ENCODE measurements at places on chromosomes 1 and 21.

GRCh38 chr1:12435639-12436344, 182.2 kb downstream of the DHRS3 start:
- DNase-seq, result peak; percentile 28

DNA sequence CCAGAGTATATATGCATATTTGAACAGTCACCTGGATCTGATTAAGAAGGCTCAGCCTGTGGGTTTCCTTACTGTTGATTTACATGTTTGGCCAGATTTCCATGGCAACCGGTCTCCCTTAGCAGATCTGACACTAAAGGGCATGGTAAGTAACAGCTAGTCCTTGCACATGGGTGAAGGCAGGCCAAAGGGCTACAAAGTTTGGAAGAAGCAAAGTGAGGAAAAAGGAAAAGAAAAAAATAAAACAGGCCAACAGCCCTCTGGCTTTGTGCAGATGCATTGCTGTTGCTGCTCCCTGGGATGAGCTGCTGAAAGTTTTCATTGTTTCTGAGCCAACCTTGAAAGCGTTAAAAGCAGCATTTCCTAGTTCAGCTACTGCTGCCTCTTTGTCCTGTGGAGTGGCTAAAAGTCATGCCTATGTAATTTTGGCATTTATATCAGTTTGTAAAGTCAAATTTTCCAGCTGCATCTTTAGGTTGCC, 176.5 kb upstream of the HOOK1 start:
- DNase-seq, result no peak

GRCh38 chr1:221470000-221470698, 271.7 kb downstream of the DUSP10 start:
- DNase-seq, result no peak

- peak; percentile 22 for DNase-seq
Observed at GRCh38 chr21:32611471-32611997, 643 bp downstream of the CFAP298 start.

DNA sequence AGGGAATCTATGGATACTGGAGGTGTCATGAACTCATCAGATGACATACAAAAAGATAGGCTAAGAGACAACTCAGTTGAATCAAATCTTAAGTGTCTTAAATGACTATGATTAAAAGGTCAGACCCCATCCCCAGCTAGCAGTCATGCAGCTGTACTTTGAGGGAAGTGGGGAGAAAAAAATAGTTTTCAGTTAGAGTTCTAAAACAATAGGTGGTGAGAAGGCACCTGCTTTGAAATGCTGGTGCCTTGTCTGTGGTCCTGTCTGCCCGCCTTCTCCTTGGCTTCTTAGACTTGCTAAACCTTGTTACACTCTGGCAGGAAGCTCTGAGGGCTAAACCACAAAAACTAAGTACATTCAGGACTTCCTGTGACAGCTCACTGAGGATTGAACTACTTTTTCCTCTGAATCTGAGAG, 15.3 kb downstream of the CD2 start:
- peak; percentile 46 for DNase-seq

DNA sequence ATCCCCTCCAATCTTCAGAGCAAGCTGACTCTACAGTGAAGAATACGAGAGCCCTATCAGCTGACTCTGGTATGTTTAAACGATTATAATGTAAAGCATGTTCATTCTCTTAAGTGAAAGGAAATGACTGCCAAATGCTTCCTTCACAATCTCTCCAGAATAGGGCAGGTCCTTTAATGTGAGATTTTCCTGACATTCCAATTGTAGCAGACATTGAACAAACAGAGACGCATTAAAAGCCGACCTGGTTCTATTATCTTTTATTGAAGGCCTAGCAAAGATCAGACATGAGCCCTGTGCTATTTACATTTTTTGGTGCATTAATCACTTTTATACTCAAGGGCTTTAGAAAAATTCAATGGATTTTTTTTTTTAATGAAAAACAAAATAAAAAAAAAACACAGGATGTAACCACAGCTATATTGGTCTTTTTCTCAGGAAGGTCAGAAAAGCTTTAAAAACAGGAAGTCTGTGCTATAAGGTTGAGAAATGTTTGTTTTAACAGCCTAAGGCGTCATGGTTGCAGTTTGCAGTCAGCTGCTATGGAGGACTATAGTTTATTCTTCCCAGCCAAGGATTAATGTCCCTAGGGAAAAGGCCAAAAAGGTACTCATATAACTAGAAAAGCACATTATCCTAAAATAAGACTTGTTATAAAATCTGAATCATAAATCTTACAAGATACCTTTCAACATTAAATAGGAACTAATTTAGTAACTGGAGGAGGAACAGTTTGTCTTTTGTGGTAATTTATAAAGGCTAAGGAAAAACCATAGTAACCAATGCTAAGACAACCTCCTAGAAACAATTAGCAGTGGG, 104.8 kb downstream of the RERE start:
- DNase-seq, result no peak

GRCh38 chr1:30384286-30385245, 338.8 kb downstream of the MATN1 start:
- DNase-seq, result no peak

DNA sequence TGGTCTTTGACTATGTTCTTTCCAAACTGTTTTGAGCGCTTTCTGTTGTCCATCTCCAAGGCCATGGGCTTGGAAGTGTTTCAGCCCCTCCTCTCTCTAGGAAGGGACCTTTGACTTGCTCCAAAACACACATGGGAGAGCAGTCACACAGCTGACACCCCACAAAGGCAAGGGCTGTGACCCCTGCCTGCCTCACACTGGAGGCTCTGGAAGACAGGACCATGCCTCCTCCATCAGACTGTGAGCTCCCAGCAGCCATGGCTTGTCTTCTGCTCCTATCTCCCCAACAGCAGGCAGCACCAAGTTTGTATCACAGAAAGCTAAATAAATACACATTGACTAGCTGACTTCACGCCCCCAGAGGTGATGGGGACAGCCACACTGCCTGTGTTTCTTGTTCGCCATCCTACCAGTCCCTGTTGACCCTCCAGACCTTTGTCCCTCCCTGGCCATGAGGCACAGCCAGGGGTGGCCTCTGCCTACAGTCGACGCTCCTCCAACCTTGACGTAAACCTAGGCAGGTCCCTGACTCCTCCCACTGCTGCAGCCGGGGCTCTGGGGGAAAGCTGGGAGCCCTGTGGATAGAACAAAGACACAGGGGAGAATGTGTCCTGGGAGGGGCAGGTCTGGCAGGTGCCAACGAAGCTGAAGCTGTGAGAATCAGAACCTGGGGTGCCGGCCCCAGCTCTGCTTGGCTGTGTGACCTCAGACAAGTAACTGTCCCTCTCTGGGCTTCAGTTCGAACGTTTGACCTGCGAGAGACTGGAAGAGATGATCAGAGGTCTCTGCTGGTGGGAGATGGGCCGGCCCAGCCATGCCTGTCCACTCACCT, 4.8 kb downstream of the PLA2G2F start:
- DNase-seq, result no peak
